T follicular helper cell (primary cell): ENCODE measurements at places on chromosomes 11 and 22.
A peak's percentile ranks its signal among the peaks of the same experiment; 100 is the strongest.

DNA sequence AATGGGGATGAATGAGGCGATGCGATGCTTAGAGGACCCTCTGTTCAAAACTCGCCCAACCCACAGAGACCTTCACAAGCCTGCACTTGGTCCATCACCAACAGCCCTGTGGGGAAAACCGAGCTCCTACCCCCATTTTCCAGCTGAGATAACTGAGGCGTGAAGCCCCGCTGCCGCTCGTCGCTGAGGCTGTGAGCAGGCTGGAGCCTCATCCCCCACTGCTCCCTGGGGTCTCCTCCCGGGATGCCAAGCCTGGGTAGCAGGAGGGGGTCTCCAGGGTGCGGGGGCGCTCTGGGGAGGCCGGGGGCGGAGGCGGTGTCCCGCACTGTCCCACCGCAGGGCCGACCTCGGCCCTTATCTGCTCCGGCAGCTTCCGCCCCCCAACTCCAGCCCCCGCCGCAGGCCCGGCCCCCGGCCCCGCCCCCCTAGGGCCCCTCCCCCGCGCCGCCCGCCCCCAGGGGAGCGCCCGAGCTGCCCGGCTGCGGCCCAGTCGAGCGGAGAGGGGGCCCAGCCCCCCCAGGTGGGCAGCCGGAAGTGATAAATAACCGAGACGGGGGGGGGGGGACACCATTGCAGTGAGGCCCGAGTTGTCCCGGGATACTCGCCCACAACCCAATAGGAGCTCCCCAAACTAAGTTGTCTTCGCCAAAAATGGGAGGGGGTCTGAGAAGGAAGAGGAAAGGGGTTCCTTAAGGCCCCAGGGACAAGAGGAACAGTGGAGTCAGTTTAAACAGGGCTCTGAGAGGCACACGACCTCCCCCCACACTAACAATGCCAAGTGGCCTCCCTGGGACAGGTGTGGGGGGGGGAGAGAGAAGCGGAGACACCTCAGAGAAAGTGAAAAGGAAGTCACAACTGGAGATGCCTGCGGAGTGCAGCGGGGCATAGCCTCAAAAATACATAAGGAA is 8.3 kb upstream of the SLC39A13 start:
- DNase-seq: no peak

- DNase-seq: no peak
These were observed 26.8 kb upstream of the B3GAT1 start for GRCh38 chr11:134438542-134439537.

GRCh38 chr11:35407041-35407440 is 12.3 kb downstream of the SLC1A2 start:
- no peak for DNase-seq

- peak; percentile 51 for DNase-seq
These were observed 27.7 kb upstream of the PARVB start for GRCh38 chr22:43996170-43996980.

- no peak for DNase-seq
These were observed 70.0 kb downstream of the RBX1 start for GRCh38 chr22:41021061-41021612.

- no peak for DNase-seq
These were observed 151.6 kb upstream of the E2F8 start for GRCh38 chr11:19392321-19392720.

DNA sequence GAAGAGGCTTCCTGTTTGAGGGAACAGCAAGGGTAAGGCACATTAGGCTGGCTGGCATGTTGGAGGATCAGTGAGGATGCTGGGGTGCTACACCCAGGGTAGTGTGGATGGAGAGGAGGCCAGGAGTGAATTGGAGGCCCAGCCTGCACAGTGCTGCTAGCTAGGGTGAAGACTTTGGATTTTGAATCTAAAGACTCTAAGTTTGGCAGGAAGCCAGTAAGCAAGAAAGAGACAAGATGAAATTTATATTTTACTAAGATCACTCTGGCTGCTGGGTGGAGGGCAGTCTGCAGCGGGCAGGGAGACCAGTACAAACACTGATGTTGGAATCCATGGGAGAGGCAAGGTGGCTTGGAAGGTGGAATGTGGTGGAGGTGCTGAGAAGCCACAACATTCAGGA is 43.6 kb downstream of the TSPAN18 start:
- no peak for DNase-seq

- no peak for DNase-seq
These were observed 18.1 kb downstream of the RNF141 start for GRCh38 chr11:10522921-10523320.

DNA sequence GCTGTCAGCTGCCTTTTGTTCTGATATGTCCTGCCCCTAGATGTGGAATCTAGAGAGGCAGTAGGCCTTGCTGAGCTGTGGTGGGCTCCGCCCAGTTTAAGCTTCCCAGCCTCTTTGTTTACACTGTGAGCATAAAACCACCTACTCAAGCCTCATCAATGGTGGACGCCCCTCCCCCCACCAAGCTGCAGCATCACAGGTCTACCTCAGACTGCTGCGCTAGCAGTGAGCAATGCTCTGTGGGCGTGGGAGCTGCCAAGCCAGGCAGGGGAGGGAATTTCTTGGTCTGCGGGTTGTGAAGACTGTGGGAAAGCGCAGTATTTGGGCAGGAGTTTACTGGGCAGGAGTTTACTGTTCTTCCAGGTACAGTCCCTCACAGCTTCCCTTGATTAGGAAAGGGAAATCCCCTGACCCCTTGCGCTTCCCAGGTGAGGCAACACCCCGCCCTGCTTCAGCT is 98.5 kb downstream of the SMCO4 start:
- peak; percentile 51 for DNase-seq

DNA sequence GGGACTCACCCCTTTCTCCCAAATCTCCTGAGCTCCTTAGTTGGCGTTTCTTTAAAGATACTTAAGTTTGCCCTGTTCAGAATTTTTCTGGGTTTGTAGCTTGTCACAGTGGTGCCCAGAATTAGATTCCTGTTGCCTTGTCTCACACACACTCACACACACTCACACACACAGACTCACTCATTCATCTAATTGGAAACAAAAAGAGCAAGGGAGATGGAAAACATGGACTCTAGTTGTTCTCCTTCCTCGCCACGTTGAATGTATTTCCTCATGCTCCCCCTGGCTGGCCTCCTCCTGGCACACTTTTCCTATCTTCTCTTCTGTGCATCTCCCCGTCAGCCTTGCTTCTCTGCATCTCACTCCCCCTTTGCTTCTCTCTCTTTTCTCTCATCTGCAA is 752.3 kb downstream of the NTM start:
- no peak for DNase-seq

- DNase-seq: no peak
These were observed 44.4 kb downstream of the RAB30 start for GRCh38 chr11:83027289-83027688.

GRCh38 chr11:115530752-115531151 is 26.5 kb upstream of the CADM1 start:
- no peak for DNase-seq

DNA sequence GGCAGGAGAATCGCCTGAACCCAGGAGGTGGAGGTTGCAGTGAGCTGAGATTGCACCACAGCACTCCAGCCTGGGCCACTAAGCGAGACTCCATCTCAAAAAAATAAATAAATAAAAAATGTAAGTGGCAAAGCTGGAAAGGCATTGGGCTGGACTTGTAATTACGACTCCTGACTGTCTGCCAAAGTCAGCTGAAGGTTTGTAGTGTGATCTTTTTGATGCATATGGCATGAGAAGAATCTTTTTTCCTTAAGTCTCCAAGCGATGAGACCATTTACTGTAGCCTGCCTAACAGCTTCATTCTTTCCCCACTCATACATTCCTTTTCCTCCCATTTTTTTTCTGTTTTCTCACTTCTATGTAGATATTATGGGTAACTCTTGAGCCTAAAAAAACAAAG is 24.8 kb downstream of the CTNND1 start:
- no peak for DNase-seq

- DNase-seq: no peak
These were observed 13.3 kb upstream of the KCNQ1OT1 start for GRCh38 chr11:2713094-2713493.

DNA sequence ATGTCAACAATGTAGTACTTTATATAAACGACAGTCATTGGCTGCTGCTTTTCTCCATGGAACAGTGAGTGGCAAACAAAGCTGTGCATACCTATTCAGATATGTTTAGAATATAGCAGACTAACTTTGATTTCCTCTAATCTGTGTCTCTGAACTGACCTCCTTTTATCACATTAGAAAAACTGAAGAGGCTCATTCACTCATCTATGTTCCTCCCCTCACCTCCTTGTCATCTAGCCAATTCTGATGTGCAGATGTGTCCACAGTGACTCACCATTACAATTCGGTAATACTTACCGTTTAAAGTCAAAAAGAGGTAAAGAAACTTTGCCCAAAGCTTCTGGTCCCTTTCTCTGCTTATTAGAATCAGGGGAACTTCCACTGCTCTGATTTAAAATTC is 51.5 kb upstream of the RPS13 start:
- no peak for DNase-seq

GRCh38 chr11:77522215-77522614 is 48.3 kb upstream of the PAK1 start:
- no peak for DNase-seq

DNA sequence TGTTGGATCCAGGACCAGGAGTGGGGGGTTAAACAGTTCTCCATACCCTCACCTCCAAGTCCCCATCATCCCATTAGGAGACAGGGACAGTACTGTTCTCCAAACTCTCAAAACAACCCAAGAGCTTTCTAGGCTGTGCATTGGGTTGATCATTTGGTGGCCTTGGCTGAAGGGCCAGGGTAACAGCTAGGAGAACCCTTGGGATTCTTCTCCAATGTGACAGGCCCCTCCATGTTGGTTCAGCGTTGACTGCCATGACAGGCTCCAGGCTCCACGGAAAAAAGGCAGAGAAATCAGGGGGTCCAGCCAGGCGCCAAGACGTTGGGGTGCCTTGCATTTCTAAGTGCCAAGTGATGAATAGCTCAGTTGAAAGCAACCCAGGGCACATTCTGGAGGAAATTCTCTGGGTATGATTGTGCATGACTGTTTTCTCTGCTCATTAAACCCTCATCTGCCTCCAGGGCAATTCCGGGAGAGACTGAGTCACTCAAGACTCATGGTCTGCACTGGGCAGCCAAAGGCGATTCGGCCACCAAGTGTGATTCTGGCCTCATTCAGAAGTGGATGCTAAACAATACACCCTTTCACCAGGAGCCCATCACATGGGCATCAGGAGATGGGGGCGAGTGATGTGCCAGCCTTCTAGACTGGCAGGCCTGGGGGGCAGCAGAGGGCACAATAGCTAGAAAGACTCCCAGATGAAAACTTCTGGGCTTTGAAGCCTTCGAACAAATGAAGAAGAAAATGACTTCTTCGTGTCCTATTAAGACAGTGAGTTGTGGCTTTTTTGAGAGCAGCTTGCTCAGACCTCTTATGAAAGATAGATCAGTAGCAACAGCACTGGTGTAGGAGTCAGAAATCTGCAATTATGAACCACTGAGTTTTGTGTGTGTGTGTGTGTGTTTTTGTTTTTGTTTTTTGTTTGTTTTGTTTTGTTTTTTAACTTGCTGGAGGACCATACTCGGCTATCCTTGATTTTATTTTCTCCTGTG is 27.7 kb downstream of the CD44 start:
- no peak for DNase-seq

GRCh38 chr11:61056571-61056970 is 45.7 kb upstream of the CD5 start:
- no peak for DNase-seq

DNA sequence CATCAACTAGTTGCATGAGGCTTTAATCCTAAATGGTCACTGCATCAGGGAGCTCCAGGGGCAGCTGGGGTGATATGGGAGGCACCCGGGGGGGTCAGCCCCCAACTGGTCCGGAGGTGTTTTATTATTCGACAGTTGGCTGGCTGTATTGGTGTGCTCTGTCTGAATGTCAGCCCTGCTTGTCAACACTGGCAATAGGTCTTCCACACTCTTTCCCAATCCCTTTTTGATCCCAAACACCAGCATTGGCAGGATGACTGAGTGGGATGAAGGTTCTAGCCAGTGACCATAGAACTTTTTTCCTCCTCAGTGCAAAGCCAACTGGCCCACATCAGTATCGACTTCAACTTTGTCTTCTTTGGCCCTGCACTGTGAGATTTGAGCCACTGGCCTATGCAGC is 8.9 kb upstream of the LDLRAD3 start:
- DNase-seq: no peak

DNA sequence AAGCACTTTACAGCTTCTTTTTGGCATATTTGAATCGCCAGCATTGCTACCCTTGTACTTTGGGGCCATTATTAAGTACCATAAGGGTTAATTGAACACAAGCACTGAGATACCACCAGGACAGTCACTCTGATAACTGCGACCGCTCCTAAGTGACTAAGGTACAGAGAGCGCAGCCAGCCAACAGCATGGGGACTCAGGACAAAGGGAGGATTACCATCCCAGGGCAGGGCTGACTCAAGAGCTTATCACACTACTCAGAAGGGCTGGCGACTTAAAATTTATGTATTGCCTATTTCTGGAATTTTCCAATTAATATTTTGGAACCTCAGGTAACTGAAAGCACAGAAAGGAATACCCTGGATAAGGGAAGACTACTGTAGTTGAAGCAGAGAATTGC is 479 bp downstream of the ZNF280A start:
- DNase-seq: no peak

- DNase-seq: no peak
These were observed 7.2 kb downstream of the CHKA start for GRCh38 chr11:68113986-68114385.

DNA sequence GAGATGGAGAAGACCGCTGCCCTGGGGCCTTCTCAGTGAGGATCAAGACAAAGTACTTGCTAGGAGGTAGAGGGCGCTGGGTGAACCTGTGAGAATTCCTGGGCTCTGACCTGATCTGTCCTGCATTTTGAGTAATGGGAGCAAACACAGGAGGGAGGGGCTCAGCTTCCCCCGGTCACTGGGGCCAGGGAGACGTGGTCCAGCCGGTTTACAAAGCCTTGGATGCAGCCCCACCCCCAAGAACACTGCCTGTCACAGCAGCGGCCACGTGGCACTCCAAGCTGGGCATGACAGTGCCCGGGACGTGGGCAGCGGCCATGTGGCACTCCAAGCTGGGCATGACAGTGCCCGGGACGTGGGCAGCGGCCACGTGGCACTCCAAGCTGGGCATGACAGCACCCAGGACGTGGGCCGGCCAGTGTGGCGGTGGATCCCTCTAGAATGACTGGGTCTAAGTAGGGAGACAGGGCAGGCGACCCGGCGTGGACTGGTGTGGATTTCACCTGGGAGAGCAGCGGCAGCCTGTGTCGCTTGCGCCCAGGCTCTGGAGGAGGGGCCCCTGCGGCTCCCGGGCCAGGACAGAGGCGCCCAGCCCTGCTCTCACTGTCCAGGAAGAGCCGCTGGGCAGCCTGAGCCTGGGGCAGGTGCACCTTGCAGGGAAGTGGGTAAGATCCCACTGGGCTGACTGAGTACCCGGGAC is 2.5 kb upstream of the TTLL8 start:
- no peak for DNase-seq

DNA sequence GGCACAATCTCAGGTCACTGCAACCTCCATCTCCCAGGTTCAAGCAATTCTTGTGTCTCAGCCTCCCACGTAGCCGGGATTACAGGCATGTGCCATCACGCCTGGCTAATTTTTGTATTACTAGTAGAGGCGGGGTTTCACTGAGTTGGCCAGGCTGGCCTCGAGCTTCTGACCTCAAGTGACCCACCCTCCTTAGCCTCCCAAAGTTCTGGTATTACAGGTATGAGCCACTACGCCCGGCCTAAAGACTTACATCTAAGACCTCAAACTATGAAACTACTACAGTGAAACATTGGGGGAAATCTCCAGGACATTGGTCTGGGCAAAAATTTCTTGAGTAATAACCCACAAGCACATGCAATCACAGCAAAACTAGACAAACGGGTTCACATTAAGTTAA is 13.8 kb upstream of the FAM181B start:
- DNase-seq: no peak
